ENCODE measurements at places on chromosomes 11 and 22. TPM values are rescaled to one million over a fixed set of nuclear protein-coding genes. Genes with fewer than 3 reads are reported as not detected.

The PNPLA3 gene
- total RNA-seq: 0.16 TPM

The SLC22A8 gene
- not detected for total RNA-seq

The RIN1 gene
- total RNA-seq: 5.2 TPM

The SHISAL1 gene
- total RNA-seq: 1.1 TPM

The ADORA2A gene
- 3.6 TPM for total RNA-seq

The GPR83 gene
- not detected for total RNA-seq

The FERMT3 gene
- total RNA-seq: 19.7 TPM

The GAS2 gene
- total RNA-seq: 2.5 TPM

The C1QTNF4 gene
- total RNA-seq: 3.5 TPM

The PRDM10 gene
- total RNA-seq: 17.9 TPM

The BTG4 gene
- not detected for total RNA-seq

The OR2AG1 gene
- not detected for total RNA-seq

- no peak for DNase-seq
Measured at GRCh38 chr22:35479359-35479758, 61.3 kb upstream of the RASD2 start.

- DNase-seq: no peak
Measured at GRCh38 chr11:64556044-64556720, 34.8 kb upstream of the SLC22A12 start.

GRCh38 chr11:6988506-6988905, 31.6 kb downstream of the ZNF214 start:
- no peak for DNase-seq

- no peak for DNase-seq
Measured at GRCh38 chr11:1549338-1550330, 22.4 kb downstream of the DUSP8 start.

GRCh38 chr11:60282286-60282685, 1.8 kb downstream of the MS4A4A start:
- no peak for DNase-seq

- no peak for DNase-seq
Measured at GRCh38 chr22:42841444-42841843, 15.6 kb downstream of the ARFGAP3 start.

- DNase-seq: no peak
Measured at GRCh38 chr11:13110929-13111812, 102.1 kb downstream of the RASSF10 start.

DNA sequence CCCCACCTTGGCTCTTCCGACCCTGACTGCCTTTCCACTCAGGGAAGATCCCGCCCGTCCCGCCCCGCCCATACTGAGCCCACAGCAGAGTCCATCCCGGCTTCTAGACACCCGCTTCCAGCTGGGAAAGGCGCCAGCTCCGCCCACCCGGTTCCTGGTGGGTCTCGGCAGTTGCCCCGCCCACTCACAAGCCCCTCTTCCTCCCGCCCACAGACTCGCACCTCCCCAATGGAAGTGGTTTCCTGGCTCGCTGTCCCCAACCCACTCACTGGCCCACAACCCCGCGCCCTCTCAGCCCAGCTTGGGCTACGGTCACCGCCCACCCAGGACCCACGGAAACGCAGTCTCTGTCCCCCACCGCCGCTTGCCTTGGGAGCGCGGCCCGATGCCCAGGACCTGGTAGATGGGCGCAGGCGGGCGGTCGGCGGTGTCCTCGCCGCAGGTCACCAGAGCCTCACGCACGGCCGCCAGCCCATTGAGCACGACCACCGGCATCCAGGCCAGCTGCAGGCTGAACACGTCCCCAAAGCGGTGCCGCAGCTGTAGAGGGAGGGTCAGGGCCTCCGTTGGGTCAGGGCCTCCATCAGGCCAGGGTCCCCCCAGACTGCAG, 22.2 kb upstream of the CYP2D6 start:
- no peak for DNase-seq

DNA sequence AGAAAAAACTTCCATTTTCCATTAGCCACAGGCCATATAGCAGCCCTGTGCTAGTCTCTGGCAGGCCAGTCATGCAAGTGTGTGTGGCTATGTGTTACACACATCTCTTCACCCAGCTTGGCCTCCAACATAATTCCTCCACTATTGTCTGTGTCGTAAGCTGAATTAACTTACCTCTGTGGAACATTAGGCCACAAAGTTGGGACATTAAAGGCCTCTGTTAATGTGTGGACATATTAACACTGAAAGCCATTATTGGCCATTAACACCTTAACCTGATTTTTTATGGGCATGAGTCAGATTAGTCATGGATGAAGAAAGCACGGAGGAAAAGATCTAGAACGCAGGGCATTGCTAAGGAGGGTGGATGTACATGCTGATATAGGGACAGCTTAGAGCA, 100.1 kb downstream of the DBX1 start:
- no peak for DNase-seq

- no peak for DNase-seq
Measured at GRCh38 chr22:30879415-30879797, 89.2 kb downstream of the MORC2 start.

- no peak for DNase-seq
Measured at GRCh38 chr22:43955883-43956782, 891 bp downstream of the SAMM50 start.

- DNase-seq: no peak
Measured at GRCh38 chr11:103862802-103863174, 173.7 kb upstream of the DDI1 start.

GRCh38 chr11:116432301-116432700, 340.5 kb downstream of the BUD13 start:
- DNase-seq: no peak

All from mucosa of descending colon (tissue), 3 donors.